CD8-positive, alpha-beta T cell (primary cell): ENCODE measurements at places on chromosomes 1 and 21.

- no peak for DNase-seq
These were observed 164.6 kb downstream of the CYYR1 start for GRCh38 chr21:26408511-26408910.

- DNase-seq, result no peak
These were observed 67.6 kb upstream of the PPP2R5A start for GRCh38 chr1:212217633-212218032.

DNA sequence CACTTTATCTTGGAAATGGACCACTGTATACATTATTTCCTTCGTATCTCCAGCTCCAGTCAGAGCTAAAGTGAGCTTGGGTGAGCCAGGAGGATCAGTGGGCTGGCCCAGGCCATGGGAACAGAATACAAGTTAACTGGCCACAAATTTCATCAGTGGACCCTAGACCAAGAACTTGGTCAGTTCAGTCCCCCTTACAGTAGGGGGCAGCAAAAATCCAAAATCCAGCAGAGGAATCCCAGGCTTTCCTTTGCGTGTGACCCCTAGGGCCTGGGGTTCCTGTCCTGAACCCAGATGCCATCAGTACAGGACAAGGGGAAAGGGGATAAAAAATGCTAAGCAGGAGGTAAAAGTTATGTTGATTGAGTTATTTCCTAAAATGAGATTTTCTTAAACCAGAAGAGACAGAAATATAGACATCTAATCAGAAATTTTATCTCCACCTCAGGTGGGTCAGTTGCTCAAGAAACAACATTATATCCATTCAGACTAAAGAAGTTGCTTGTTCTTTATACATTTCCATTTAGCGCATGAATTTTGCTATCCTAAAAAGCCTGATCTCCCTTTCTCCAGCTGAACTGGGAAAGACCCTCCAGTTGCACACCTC is 24.1 kb upstream of the LCE5A start:
- DNase-seq, result no peak

GRCh38 chr1:218785928-218786327 is 387.8 kb upstream of the LYPLAL1 start:
- DNase-seq, result no peak
